ENCODE measurements at places on chromosomes 4 and X.

GRCh38 chr4:95049551-95050233 is 291.9 kb downstream of the BMPR1B start:
- no peak for DNase-seq

DNA sequence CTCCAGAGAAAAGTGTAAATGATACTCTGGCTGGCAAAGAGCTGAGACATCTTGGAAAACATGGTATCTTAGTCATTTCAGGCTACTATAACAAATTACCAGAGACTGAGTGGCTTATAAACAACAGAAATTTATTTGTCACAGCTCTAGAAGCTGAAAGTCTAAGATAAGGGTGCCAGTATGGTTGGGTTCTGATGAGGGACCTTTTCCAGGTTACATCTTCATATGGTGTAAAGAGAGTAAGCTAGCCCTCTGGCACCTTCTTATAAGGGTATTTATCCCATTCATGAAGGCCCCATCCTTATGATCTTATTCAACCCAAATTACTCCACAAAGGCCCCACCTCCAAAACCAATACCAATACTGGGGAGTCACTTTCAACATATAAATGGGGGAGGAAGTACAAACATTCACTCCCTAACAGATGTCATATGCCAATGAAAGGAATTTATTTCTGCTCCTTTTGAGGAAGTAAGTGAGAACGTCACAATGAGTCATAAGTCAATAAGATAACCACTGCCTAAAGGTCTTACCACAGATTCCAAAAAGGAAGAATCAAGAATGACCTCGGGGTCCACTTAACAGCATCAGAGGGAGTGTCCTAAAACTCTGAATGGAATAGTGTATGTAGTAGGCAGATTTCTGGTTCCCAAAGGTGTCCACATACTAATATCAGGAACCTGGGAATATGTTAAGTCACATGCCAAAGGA is 246.6 kb downstream of the OPHN1 start:
- DNase-seq: no peak

DNA sequence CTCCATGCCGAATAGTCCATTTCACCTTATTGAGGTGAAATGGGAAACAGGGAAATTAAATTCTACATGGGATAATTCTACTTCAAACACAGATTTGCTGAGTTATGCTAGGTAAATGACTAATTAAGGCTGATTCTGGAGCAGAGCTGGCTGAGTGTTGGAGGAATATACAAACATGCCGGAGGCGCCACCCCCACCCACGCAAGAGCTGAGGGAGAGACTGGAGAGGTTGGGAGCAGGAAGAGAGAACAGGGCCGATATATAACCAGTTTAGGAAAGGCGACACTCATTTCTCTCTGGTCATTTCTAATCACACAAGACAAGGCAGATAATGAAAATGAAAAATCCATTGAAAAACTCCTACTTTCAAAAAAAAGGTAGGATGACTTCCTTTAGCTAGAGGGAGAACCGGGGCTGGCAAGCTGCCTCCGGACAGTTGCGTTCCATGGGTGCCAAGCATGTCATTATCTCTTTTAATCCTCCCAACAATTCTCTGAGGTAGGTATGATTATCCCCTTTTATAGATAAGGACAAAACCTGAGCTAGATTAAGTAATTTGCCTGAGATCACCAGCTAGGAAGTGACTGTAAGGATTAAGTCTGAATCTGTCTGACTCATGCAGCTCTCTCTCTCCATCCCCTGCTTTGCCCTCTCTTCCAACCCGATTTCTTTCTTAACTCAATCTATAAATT is 27.6 kb upstream of the CFAP299 start:
- DNase-seq: no peak

- DNase-seq: no peak
Measured at GRCh38 chrX:42967681-42968300, 189.8 kb upstream of the PPP1R2C start.

- DNase-seq: no peak
Measured at GRCh38 chr4:150789864-150790263, 207.9 kb downstream of the MAB21L2 start.

- no peak for DNase-seq
Measured at GRCh38 chr4:150090836-150091235, 12.6 kb downstream of the DCLK2 start.

- peak; percentile 61 for DNase-seq
Measured at GRCh38 chr4:81069706-81070331, 39.3 kb downstream of the BMP3 start.

GRCh38 chr4:37715889-37716402 is 29.8 kb upstream of the RELL1 start:
- DNase-seq: peak; percentile 41

DNA sequence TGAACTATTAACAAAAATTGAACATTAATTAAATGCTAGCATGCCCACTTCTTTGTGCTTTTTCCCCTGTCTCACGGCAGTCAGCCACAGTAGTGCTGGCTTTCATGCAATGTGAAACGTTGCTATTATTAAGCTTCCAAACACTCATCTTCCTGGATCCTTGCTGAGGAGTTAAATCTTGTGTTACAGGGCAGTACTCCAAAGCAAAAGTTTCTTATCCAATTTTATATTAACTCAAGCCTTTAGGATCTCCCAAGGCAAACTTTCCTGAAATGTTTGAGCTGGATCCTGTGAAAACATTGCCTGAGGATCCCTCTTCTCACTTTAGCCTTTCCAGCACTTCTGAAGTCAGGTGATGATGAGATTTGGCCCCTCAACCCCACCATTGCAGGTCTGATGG is 1454.8 kb downstream of the FSTL5 start:
- DNase-seq: no peak

GRCh38 chr4:180059216-180059881 is 2183.9 kb upstream of the TENM3 start:
- DNase-seq: no peak

DNA sequence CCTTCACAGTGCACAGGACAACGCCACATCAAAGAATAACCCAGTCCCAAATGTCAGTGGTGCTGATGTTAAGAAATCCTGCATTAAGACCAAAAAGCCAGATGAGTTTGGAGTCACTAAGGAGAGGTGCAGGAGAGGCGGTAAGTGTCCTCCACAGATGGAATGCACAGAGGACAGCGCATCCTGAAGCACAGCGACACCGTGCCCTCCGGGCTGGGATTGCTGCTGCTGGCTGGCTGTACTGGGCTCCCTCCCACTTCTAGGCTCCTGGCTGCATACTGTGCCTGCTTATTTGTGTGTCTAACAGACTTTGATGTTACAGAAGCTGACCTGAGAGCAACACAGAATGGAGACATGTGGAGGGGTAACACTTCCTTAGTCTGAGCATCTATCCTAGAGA is 325.6 kb upstream of the BOD1L1 start:
- no peak for DNase-seq

- no peak for DNase-seq
Measured at GRCh38 chr4:48949086-48949485, 37.0 kb upstream of the CWH43 start.

GRCh38 chr4:147479376-147479775 is 1.5 kb upstream of the EDNRA start:
- DNase-seq: no peak

DNA sequence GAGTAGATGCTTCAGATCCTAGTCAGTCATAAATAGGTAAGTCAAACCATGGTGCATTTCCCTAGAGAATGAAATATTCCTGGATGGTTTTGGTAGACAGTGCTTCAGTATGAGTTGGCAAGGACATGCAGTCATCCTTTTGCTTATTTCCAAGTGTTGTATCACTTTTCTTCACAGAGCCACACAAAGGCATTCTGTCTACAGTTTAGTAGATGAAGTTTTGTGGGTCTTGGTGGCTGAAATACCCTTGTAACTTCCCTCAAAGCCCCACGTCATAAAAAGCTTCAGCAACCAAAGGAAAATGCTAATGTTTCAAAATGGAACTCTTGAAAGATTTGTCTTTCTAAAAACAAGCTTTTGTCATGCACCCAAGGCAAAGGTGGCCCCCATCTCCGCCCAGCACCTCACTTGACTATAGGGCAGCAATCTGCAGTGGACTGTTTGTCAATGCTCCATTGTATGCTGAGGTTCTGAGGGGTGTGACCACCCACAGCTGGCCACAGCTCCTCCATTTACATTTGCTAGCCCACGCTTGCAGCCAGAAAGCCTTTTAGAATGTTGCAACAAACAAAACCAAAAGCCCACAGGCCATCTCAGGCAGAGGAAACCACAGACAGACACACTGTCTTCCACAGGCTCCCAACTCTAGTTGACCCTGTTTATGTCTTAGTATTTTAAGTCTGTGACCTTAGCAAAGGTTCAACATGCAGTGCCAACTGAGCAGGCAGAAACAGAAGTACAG is 87.1 kb upstream of the FAM9C start:
- no peak for DNase-seq

GRCh38 chr4:124953061-124953460 is 240.5 kb upstream of the ANKRD50 start:
- DNase-seq: no peak

DNA sequence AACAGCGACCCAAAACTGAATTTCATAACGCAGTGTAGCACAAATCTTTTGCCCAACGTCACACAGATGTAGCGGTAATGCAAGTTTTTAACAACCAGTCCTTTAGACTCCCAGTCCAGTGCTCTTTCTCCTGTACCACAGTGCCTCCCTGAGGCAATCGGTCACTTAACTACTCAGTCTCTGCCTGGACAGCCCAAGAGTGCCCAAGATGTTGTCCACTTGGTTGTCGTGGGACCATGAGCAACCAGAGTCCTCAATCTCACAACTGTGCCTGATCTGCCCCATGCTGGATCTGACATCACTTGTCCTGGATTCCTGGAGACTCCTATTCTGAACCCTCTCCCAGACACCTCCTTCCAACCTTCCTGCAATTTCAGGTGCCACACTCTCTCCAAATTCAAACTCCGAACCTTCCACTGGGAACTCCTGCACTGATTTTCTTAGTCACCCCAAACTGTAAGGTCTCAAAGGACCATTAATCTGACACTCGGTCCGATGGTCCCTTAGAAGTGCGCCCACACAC is 702 bp downstream of the MMGT1 start:
- no peak for DNase-seq

GRCh38 chr4:114649908-114650307 is 51.3 kb downstream of the UGT8 start:
- DNase-seq: no peak

- no peak for DNase-seq
Measured at GRCh38 chrX:142089193-142089592, 115.9 kb downstream of the MAGEC2 start.

- DNase-seq: peak; percentile 19
Measured at GRCh38 chrX:132266583-132267355, 47.5 kb upstream of the RAP2C start.

GRCh38 chrX:53262918-53263394 is 18.4 kb downstream of the IQSEC2 start:
- no peak for DNase-seq

GRCh38 chrX:131621650-131622049 is 77.8 kb downstream of the OR13H1 start:
- no peak for DNase-seq

- no peak for DNase-seq
Measured at GRCh38 chrX:71917621-71918343, 7.1 kb downstream of the NHSL2 start.

DNA sequence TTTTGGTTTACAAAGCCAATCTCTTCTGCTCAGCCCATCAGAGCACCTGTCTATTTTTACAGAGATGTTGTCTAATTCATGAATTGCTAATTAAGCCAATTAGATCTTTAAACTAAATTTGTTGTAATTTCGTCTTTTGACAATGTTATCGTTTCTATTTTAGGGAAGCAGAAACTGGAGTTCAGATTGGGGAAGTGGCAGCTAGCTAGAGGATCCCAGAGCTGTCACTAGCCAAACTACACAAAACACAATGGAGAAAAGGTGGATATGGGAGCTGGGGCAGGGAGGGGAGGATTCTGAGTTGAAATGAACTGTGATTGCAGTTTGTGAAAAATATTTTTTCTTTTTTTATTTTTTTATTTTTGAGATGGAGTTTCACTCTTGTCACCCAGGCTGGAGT is 35.8 kb downstream of the CASP3 start:
- DNase-seq: no peak

DNA sequence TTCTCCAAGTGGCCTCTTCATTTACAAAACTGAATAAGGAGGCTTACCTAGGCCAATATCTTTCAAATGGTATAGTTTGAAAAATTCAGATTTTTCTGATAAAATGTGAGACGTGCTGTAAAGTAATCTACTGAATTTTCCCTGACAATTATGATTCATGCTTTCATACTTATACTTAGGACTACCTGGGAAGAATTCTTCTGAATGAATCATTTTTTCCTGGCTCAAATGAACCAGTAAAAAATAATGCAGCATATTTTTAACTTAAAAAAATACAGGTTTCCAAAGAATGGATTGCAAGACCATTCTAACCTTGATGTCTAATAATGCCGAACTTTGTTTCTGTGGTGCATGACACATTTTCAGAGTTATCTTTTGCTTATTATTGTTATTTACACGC is 375.4 kb downstream of the ZNF674 start:
- DNase-seq: no peak

- DNase-seq: no peak
Measured at GRCh38 chrX:16999275-16999674, 52.8 kb downstream of the REPS2 start.

GRCh38 chr4:13546941-13547484 is 2.7 kb upstream of the NKX3-2 start:
- no peak for DNase-seq

GRCh38 chrX:46665232-46666152 is 91.9 kb downstream of the CHST7 start:
- peak; percentile 7 for DNase-seq

GRCh38 chr4:170687751-170688150 is 598.0 kb upstream of the AADAT start:
- no peak for DNase-seq

DNA sequence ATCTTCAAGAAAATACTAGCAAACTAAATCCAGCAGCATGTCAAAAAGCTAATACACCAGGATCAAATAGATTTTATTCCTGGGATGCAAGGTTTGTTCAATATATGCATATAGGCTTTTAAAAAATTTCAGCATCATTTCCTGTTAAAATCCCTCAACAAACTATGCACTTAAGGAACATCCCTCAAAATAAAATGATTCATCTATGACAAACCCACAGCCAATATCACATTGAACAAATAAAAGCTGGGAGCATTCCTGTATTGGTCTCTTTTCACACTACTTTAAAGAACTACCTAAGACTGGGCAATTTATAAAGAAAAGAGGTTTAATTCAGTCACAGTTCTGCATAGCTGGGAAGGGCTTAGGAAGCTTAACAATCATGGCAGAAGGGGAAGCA is 726.7 kb downstream of the GRXCR1 start:
- DNase-seq: no peak

DNA sequence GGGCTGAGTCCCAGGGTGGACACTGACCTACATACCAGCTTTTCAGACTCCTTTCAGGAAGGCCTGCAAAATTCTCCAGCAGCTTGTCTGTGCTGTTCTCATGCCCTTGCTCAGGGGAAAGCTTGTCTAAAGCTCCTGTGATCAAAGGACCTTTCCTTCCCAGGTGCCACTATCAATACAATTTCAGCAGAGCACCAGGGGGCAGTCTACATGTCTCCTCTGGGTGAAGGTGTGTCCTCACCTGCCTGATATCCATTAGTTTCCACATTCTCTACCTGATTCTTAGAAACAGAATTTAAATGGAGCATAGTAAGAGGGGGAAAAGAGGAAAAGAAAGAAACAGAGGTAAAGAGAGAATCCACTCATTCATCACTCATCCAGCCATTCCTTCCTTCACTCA is 114.2 kb downstream of the PPARGC1A start:
- DNase-seq: no peak

GRCh38 chrX:18034945-18035344 is 173.8 kb upstream of the RAI2 start:
- no peak for DNase-seq

Measured in stimulated activated CD4-positive, alpha-beta T cell treated with anti-CD3 and anti-CD28 coated beads, Interleukin-1b, Interleukin-23, amount 100 ng/mL, for 48 hours (primary cell).